CD4-positive, alpha-beta T cell treated with Interleukin-10 for 1 hour (primary cell): ENCODE measurements at places on chromosomes 1 and 21.
A peak's percentile ranks its signal among the peaks of the same experiment; 100 is the strongest.

- DNase-seq = no peak
Measured at GRCh38 chr1:58804853-58805565, 21.2 kb upstream of the JUN start.

GRCh38 chr21:26798856-26799751 is 46.1 kb downstream of the ADAMTS1 start:
- no peak for DNase-seq

GRCh38 chr1:32356478-32356877 is 5.8 kb downstream of the FAM229A start:
- DNase-seq = no peak

DNA sequence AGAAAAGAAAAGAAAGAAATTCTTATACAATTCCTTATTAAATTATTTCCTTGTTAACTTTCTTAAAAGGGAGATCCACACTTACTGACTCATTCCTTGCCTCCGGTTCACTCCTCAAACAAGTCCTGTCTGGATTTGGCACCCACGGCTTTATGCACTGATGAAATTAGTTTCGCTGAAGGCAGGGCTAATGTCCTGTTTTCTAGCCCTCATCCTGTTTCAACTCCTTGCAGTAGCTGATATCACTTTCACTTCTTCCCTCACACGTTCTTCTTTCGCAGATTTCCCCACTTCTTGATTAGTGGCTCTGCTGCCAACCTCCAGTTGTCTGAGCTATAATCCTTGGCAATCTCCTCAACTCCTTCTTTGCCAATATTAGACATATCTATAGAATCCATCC is 215.2 kb downstream of the URB2 start:
- no peak for DNase-seq

GRCh38 chr1:33349081-33349759 is 28.3 kb upstream of the A3GALT2 start:
- peak; percentile 46 for DNase-seq

DNA sequence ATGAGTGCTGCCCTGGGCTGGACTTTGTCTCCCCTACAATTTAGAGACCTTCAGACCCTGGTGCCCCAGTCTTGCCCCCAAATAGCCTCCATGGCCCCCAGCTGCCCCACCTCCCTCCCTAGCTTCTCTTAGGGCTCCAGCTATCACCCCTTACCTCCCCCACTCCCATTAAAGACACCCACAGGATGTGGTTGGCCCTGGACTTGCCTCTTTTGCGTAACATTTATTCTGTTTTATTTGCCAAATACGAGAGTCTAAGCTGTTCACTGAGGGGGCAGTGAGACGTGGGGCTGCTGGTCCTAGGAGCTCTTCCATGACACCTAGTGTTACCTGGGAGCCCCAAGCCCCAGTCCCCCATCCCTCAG is 4.5 kb downstream of the ZC3H12A start:
- DNase-seq = peak; percentile 74

DNA sequence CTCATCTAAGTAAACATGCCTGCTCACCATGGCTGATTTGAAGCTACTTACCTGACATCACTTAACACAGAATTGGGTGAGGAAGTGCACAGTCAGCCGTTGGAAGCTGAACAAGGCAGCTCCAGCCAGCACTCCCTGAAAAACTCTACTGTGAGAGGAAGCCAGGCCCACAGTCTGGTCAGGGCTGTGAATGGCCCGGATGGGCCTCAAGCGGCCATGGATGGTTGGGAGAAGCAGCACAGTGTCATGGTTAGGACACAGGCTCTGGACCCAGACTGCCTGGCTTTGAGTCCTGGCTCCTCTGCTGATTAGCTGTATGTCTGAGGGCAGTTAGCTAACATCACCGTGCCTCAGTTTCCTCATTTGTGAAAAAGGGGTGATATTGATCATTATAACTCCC is 267.8 kb downstream of the GRIK3 start:
- no peak for DNase-seq

GRCh38 chr21:37670883-37671282 is 245.4 kb downstream of the KCNJ6 start:
- no peak for DNase-seq

GRCh38 chr1:174874331-174875053 is 125.3 kb upstream of the CACYBP start:
- peak; percentile 13 for DNase-seq

DNA sequence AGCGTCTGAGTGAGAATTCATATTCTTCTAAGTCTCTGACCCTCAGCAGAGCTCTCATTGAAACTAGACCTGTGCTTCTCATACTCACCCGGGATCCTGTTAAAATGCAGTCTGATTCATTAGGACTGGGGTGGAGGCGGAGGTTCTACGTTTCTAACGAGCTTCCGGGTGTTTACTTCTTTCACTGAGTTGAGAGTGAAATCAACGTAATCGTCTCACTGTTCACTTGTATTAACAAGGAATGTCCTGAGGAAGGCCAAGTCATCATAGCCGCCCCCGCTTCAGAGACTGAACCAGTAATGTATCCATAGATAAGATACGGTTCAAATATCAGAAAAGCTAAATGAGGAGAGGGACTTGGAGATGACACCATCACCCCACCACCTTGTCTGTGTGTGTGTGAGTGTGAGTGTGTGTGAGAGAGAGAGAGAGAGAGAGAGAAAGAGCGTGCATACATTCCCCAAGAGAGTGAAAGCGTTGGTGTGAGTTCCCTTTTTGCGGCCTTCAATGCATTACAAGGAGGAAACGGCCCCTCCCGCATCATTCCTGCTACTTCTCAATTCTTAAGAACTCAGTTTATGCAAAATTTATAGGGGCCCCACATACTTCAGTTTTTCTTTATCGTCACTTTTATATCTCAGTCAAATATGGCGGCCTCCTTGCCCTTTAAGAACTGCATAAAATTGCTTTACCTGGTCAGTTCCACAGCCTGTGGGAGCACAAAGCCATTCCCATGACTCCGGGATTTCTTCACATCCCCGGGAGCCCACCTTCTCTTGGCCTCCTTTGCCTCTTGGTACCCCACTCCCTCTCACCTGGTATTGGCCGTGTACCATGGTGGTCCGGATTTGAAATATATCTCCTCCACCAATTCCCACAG is 19.8 kb downstream of the KMO start:
- DNase-seq = peak; percentile 51

GRCh38 chr1:172393354-172393753 is 27.1 kb upstream of the C1orf105 start:
- DNase-seq = no peak

- DNase-seq = no peak
Measured at GRCh38 chr1:13751458-13751871, 51.5 kb downstream of the PRDM2 start.

- DNase-seq = no peak
Measured at GRCh38 chr1:96072021-96072420, 649.6 kb upstream of the PTBP2 start.

- no peak for DNase-seq
Measured at GRCh38 chr21:35244514-35244913, 195.4 kb upstream of the RUNX1 start.

GRCh38 chr1:44635439-44635838 is 38.8 kb downstream of the TMEM53 start:
- no peak for DNase-seq

DNA sequence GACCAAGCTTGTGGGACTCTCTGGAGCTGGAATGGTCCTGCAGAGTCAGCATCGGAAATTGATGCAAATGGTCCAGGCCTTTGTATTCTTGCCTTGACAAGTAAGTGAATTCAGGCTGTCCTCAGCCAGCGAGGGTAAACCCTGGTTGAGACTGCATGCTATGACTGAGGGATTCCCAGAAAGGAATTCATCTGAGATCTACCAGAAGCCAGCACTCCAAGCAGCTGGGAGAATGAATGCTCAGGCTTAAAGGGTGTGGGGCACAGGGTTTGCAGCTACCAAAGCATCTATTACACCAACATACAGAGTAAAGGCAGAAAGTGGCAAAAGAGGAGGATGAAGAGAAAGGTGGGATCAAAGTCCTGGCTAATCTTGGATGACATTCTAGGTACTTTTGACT is 257.0 kb upstream of the LYPLAL1 start:
- DNase-seq = no peak

- DNase-seq = no peak
Measured at GRCh38 chr1:7249516-7249915, 464.3 kb downstream of the CAMTA1 start.

- DNase-seq = peak; percentile 60
Measured at GRCh38 chr1:6497215-6497866, 5.9 kb upstream of the PLEKHG5 start.

DNA sequence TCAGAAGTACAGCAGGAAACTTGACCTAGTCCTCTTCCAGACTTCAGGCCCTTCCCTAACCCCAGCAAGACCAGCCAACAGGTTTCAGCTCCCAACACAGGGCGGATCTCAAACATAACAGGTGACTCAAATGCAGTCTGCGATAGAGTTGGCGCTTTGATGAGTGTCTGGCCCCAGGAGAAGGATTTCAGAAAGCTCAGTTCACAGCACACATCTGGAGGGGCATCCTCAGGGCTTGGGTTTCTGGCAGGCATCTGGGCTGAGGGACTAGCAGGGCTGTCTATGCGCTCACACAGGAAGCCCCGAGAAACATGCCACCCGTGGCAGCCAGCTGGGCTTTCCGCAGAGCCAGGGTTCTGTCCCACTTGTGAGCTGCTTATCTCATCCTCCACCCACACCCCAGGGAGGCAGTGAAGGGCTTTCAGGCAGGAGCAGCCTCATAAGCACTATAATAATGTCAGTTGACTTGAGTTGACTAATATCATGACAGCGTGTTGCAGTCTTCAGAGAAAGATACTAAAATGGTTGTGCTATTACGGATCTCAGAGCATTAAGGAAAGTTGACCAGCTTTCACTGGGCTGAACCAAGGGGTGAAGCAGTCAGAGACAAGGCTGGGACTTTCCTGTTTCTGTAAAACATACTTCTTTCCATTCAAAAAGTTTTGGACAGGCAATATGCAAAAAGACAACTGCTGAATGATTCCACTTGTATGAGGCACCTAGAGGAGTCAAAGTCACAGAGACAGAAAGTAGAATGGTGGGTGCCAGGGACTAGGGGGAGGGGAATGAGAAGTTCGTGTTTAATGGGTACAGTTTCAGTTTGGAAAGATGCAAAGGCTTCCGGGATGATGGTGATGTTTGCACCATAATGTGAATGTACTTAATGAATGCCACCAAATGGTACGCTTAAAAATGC is 233.0 kb upstream of the IRF2BP2 start:
- DNase-seq = peak; percentile 57

- no peak for DNase-seq
Measured at GRCh38 chr1:206455289-206455665, 15.0 kb upstream of the IKBKE start.

- no peak for DNase-seq
Measured at GRCh38 chr1:7326366-7326765, 444.7 kb upstream of the VAMP3 start.

GRCh38 chr1:41367288-41367642 is 6.0 kb downstream of the FOXO6 start:
- no peak for DNase-seq

- peak; percentile 80 for DNase-seq
Measured at GRCh38 chr1:92980732-92981647, 19.7 kb upstream of the DIPK1A start.

- no peak for DNase-seq
Measured at GRCh38 chr1:112002514-112002913, 13.0 kb upstream of the KCND3 start.

DNA sequence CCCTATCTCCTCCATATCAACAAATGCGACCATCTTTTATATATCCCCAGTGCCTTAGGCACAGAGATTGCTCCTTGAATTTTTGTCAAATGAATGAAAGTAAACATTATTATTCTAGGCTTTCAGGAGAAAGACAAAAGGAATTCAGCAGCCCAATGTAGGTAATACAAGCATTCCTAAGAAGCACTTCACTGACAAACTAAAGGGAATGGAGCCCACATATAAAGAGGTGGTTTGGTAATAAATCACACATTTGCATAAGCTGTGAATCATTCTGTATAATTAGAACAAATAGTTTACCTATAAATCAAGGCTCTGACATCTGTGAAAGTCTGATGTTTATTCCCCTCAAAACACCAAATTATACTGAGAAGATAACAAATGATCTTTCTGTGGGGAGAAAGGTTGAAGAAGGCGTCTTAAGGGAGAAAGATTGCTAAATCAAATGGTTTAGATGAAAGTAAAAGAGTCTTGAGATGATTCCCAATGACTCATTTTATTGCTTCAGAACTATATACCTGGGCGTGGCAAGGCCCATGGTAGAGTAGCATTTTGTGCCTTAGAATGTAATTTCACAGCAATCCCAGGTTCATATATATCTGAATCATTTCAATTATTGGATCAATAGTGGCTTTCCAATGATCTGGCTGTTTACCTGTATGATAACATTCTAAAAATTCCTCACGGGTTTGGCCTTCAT is 558.1 kb downstream of the AGBL4 start:
- DNase-seq = no peak

GRCh38 chr1:46960250-46960649 is 19.0 kb upstream of the CYP4A11 start:
- DNase-seq = no peak

- DNase-seq = no peak
Measured at GRCh38 chr1:32494196-32494595, 29.3 kb downstream of the ZBTB8B start.

GRCh38 chr1:246246430-246246829 is 260.6 kb downstream of the SMYD3 start:
- no peak for DNase-seq

GRCh38 chr1:21941370-21941769 is 4.3 kb upstream of the HSPG2 start:
- DNase-seq = no peak

DNA sequence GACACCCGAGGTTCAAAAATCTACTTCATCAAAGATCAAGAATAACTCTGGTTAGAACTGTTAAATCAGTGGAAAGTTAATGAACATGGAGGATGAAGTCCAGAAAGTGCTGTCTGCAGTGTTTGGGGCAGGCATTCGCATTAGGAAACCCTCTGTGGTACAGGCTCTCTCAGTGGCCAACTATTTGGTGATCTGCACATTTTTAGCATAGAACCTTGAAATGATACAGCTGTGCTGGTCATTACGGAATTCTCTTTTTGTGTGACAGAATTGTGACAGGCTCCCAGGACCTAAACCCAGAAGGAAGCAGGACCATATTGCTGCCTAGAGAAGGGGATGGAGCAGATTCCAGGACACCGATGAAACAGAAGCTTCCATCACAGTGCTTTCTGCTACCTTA is 89.0 kb downstream of the SLC45A1 start:
- no peak for DNase-seq

GRCh38 chr1:116986421-116987255 is 14.9 kb upstream of the CD101 start:
- DNase-seq = peak; percentile 31

DNA sequence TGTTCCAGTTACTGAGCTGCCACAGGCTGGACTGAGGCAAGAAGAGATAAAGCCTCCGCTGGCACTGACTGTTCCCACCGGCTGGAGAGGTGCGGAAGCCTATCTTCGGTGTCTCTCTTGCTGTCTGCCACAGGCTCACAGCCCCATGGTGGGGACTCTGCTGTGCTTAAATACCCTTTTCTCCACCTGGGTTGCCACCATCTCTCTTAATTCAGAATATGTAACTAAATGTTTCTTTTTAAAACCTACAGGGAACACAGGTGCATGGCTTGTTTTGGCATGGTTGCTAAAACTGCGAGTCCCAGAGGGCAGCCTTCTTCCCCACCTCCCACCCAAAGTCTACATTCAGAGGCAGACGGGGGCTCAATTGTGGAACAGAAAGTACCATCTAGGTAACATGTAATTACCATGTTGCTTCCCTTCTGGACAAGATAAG is 8.1 kb upstream of the LBR start:
- DNase-seq = no peak

- DNase-seq = no peak
Measured at GRCh38 chr1:8412183-8412831, 94.4 kb downstream of the SLC45A1 start.
